ENCODE measurements at places on chromosomes 4 and X.

DNA sequence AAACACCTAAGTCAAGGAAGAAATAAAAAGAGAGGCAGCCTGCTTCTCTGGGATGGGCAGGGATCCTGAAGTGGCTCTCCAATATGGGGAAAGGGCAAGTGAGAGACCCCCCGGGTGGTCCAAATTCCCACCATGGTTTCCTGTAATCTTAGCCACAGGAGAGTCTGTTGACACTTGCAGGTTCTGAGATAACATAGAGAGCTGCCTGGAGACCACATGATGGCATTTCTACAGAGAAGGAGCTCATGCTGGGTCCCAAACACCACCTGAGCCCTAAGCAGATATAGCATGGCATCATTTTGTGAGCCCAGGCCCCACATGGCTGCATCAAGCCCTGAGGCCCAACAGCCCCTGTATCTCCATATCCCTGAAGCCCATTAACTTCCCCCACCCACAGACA, 26.1 kb downstream of the PABPC1L2B start:
- DNase-seq: no peak

DNA sequence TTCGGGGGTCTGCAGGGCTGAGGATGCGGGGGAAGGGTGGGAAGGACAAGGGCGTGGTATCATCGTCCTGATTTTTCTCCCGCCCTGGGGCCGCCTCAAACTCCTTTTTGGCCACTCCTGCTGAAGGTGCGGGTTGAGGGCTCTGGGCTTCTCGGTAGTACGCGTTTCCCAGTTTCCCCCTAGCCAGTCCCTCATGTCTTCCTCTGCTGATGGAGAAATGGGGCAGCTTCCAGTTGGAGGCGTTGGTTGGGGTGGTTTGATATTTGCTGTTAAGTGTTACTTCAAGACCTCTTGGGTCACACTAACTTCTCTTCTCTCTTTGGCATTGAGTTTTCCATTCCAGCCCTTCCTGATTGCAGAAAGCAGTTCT, 482 bp downstream of the GSTCD start:
- DNase-seq: peak; percentile 33

GRCh38 chr4:187232196-187232595, 508.5 kb upstream of the FAT1 start:
- DNase-seq: no peak

- no peak for DNase-seq
These were observed 36.0 kb downstream of the HTR2C start for GRCh38 chrX:114619874-114620273.

DNA sequence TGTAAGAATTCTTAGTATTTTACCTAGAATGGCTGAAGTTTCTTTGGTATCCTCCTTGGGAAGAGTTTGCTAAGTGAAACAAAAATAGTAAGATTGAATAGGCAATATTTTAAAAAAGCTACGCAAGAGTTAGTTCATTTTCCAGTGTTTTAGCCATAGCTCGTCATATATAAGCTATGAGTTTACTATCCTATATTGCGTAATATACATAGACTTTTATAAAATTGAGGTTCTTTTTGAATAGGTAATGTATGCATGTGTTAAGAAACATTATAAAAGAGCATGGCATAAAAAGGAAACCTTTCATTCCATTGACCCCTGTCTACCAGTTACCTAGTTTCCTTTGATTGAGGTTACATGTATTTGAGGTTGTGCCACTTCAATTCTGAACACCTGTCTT, 67.0 kb downstream of the DACH2 start:
- no peak for DNase-seq

- peak; percentile 20 for DNase-seq
These were observed 631.7 kb upstream of the GRIA3 start for GRCh38 chrX:122552286-122552800.

DNA sequence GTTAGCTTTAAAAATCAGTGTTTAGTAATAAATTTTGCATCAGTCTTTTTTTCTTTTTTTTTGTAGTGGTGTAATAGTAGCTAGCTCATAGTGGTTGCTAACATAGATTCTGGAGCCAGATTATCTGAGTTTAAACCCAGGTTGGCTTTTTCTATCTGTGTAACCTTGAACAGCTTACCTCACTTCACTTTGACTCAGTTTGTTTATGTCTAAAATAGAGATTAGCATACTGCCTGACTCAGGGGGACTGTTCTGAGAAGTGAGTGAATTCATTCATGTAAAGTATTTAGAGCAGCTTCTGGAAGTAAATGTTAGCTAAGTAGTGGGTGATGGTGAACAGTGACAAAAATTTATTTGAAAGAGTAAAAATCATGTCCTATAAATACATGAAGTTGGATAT, 32.9 kb downstream of the CPEB2 start:
- peak; percentile 26 for DNase-seq

DNA sequence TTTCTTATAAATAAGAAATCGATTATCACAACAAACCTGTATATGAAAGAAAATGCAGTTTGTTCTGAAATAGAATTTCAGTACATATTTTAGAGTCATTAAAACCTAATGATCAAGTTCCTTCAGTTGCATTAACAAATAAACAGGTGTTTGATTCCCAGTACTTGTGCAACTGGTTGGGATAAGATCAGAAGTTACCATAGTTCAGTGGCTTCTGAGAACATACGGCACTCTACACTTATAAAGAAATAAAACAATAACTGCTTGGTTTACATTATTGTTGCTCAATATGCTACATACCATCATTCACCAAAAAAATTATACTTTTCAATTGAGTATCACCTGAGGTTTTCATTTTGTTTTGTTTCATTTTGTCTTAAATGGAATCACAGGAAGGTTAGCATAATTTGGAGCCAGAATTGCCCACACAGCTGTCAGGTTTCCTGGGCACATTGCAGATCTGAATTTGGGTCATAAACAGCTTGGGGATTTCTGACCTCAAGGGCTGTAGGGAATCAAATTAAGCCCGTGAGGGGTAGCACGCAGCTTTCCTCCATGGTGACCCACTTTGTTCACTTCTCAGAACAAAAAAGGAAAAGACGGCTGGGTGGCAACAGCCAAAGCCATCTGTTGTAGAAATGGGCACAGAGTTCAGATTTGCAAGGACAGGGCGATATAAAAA, 14.9 kb upstream of the CCNG2 start:
- DNase-seq: no peak

DNA sequence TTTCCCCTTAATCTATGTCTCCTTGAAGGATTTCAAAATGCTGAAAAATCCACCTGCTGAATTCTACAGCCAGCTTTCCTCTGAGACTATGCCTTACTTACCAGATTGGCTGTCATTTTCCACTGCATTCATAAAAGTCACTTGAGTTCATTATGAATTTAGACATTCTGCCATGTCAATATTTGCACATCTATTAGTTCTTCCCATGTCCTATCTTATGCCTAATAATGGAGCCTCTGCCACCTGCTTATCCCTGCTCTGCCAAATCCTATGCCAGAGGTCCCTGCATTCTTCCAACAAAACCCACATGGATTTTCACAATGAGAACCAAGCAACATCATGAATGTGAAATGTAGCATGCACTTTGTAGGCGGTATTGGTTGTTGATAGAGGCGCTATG, 42.6 kb downstream of the GASK1B start:
- no peak for DNase-seq

GRCh38 chr4:95231681-95232080, 317.1 kb downstream of the UNC5C start:
- no peak for DNase-seq

DNA sequence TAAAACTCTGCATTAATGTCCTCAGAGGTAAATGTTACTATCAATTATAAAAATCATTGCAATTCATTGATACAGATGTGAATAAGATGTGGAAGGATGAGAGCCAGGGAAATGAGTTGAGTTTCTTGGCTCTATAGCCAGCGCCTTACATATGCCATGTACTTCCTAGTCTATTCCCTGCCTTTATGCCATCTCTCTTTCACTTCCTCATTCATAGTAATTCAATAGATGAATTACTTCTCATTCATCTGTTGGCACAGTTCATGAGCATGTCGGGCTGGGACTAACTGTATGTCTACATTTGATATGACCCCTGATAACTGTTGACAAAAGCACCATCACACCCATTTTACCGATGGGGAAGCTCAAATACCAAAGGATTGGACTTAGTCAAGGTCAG, 55.7 kb downstream of the LNX1 start:
- no peak for DNase-seq

DNA sequence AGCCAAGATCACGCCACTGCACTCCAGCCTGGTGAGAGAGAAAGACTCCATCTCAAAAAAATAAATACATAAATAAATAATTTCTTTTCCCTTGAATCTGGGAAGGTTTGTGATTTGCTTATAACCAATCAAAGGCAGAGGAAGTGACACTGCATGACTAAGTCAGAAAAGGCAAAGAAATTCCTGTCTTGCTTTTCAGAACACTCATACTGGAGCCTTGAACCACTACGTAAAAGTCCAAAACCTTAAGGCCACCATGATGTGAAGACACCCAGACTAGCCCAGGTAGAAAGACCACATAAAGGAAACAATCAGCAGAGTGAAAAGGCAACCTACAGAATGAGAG, 36.6 kb downstream of the TMEM156 start:
- DNase-seq: no peak

- DNase-seq: no peak
These were observed 1686.5 kb upstream of the PCDH7 start for GRCh38 chr4:29033703-29034102.

All from fibroblast of villous mesenchyme (primary cell).